IMR-90 (cell line): ENCODE measurements at places on chromosomes 7 and 10. TPM values are rescaled to one million over a fixed set of nuclear protein-coding genes. Genes with fewer than 3 reads are reported as not detected.

Gene CYP2C19
- total RNA-seq: not detected in 2 replicates

Gene BUB3
- 346 and 384 TPM in 2 replicates for total RNA-seq

Gene GOLGA7B
- not detected in 2 replicates for total RNA-seq

Gene C7orf33
- total RNA-seq: not detected in 2 replicates

Gene OR6B1
- total RNA-seq: not detected in 2 replicates

Gene CALML3
- not detected in 2 replicates for total RNA-seq

Gene MYOZ1
- total RNA-seq: under 0.01 and 0.18 TPM in 2 replicates

Gene ATOH7
- total RNA-seq: not detected in 2 replicates

DNA sequence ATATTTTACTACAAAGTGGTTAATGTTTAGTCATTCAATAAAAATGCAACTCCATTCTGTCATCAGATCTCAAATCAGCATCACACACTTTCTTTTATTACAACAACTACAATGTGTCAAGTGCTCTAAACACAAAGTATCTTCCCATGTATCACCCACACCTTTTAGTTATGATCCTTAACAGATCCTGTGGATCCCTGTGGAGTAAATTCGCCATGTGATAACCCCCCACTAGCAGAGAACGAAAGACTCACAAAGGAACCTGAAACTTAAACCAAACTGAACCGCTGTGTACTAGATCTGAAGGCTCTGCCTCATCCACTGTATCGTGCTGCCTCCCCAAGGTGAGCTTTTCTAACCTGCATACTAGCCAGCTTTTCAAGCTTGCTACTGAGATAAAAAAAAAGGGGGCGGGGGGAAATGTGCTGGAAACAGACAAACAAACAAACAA lies 1.7 kb downstream of the DPY19L1 start:
- no peak overlapping the region for H3K27ac ChIP-seq
- peak overlapping the region; percentile 22; the same call in 1 of the 2 replicates for H3K4me3 ChIP-seq
- peaks cover 2% of the 10 kb centered on the region; the same call in 1 of the 2 replicates for H3K4me1 ChIP-seq
- no peaks in the 10 kb centered on the region for H3K27me3 ChIP-seq
- peak; percentile 56 for DNase-seq

DNA sequence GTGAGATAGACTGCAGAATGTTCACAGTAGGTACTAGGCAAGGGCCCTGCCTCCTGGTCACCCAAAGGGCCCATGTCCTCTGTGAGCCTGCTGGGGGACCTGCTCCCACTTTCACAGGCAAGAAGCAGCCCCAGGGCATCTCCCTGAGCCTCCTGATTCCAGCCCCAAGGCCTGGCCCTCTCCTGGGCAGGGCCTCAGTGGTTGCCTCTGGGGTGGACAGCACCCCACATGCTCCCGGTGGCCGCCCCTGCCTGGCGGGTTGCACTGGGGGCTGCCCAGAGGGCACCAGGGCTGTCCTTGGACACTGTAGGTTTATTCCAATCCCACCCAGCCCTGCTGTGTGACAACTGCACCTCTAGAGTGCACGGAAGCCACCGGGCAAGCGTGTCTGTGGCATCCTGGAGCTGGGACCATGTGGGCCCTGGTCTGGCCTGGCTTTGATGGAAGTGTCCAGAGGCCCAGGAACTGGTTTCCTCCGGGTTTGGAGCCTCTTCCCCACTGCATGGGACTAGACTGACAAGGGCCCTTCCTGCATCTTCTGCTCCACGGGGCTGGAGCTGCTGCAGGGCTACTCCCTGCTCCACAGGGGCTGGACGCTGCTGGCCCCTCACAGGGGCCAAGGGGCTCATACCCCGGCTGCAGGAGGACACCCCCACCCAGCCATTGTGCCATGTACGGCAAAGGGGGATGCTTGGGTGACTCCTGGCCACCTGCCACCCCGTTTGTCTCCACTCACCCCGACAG lies 25.0 kb upstream of the SYCE1 start:
- H3K4me1 ChIP-seq: no peaks in the 10 kb centered on the region
- no peak overlapping the region for H3K27ac ChIP-seq
- H3K36me3 ChIP-seq: no peaks in the 10 kb centered on the region
- H3K4me3 ChIP-seq: no peak overlapping the region
- no peak for DNase-seq
- H3K27me3 ChIP-seq: no peaks in the 10 kb centered on the region

GRCh38 chr7:22385326-22385725 lies 28.4 kb upstream of the RAPGEF5 start:
- no peak overlapping the region for H3K4me3 ChIP-seq
- no peak for DNase-seq
- no peaks in the 10 kb centered on the region for H3K4me1 ChIP-seq
- no peak overlapping the region for H3K27ac ChIP-seq
- H3K36me3 ChIP-seq: no peaks in the 10 kb centered on the region

GRCh38 chr7:130886438-130887135 lies 152.6 kb upstream of the KLF14 start:
- H3K27ac ChIP-seq: peak overlapping the region; percentile 81
- H3K4me3 ChIP-seq: no peak overlapping the region
- H3K4me1 ChIP-seq: peaks cover 47% of the 10 kb centered on the region
- H3K27me3 ChIP-seq: no peaks in the 10 kb centered on the region
- peaks cover 74% of the 10 kb centered on the region for H3K36me3 ChIP-seq

DNA sequence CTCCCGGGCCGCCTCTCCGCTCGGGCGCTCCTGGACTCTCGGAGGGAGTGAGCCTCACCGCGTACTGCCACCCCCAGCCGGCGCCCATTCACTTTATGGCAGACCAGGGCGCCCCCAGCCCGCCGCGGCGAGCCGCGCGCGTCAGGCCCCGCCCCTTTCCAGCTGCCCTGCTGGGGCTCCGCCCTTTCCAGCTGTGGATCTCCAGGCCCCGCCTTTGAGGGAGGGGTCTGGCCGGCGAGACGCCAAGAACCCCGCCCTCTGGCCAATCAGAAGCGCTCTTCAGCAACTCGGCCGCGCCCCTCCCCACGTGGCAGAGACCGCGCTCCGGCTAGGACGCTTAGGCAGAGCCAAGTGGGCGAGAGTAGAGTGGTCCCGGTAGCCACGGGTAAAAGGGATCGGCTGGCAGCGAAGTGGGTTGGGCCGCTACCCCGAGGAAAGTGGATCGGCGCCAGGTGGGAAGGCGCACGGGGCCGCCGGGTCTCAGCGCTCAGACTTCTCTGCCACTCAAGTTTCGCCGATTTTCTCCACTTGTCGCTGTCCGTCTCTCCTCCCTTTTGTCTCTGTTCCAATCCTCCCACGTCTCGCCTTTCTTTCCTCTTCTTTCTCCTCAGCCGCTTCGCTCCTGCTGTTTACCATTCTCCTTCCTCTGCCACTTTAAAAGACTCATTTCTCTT lies at the start of gene PITX3:
Gene PITX3 (minus strand): TSS at position 69 of the 674 bp plus-strand sequence. CDS start 9,432 bp downstream, outside the sequence.
- H3K4me3 ChIP-seq: peak within 1 kb of the TSS; percentile 65
- peak; percentile 87 for DNase-seq
- H3K4me1 ChIP-seq: peaks cover 10% of the 10 kb centered on the region
- H3K27me3 ChIP-seq: peaks cover 31% of the 10 kb centered on the region
- no peaks in the 10 kb centered on the region for H3K36me3 ChIP-seq

DNA sequence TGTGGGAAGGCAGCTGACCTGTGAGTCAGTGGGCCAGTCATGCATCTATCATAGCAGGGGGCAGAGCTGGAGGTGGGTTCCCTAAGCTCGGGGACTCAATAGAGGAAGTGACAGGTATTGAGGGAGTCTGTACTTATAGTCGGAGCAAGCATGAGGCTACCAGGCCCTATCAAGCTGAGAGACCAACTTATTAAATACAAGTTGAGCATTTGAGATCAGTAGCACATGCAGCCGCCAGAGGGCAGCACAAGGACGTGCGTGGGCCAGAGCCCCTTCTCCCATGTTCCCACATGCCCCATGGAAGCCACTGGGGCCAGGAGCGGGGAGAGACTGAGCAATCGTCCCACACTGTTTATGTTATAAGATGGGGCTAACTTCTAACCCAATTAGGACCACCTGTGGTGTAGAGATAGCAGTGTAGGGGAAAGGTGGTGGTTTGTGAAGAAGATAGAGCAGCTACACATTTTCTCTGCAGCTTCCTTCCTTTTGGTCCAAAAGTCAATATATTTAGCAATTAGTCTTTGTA lies 13.0 kb upstream of the STK31 start:
- no peaks in the 10 kb centered on the region; the same call in 1 of the 2 replicates for H3K4me1 ChIP-seq
- peak; percentile 46 for DNase-seq
- H3K36me3 ChIP-seq: no peaks in the 10 kb centered on the region
- H3K4me3 ChIP-seq: no peak overlapping the region
- no peak overlapping the region for H3K27ac ChIP-seq

GRCh38 chr7:66211429-66211828 lies 6.3 kb downstream of the TPST1 start:
- H3K4me3 ChIP-seq: no peak overlapping the region
- H3K27ac ChIP-seq: peak overlapping the region; percentile 51; the same call in 1 of the 2 replicates
- H3K36me3 ChIP-seq: peaks cover 11% of the 10 kb centered on the region; the same call in 1 of the 2 replicates

DNA sequence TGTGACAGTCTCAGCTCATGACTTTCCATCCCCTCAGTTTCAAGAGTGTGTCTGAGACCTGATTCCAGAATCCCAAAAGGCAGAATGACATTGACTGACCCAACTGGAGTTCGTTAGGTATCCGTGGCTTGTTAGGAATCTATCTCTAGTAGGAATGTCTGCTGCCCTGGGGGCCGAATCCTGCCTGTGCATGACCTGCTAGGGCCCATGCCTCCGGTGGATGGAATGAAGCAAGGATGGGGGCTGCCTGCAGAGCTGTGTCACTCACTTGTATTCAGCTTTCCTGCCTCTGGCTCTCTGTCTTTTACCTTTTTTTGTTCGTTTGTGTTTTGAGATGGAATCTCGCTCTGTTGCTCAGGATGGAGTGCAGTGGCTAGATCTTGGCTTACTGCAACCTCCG lies 129.5 kb downstream of the SDK1 start:
- H3K4me3 ChIP-seq: no peak overlapping the region
- H3K36me3 ChIP-seq: no peaks in the 10 kb centered on the region
- H3K27ac ChIP-seq: no peak overlapping the region
- 0 out of 2 replicates have a peak, but pooled peaks cover 2% of the 10 kb centered on the region for H3K27me3 ChIP-seq

DNA sequence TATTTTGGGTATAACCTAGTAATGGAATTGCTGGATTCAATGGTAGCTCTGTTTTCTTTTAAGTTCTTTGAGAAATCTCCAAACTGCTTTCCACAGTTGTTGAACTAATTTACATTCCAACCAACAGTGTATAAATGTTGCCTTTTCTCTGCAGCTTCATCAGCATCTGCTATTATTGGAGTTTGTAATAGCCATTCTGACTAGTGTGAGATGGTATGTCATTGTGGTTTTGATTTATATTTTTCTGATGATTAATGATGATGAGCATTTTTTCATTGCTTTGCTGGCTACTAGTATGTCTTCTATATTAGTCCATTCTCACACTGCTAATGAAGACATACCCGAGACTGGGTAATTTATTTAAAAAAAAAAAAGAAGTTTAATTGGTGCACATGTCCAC lies 248.6 kb upstream of the MAGI2 start:
- DNase-seq: peak; percentile 6
- no peak overlapping the region for H3K27ac ChIP-seq
- no peaks in the 10 kb centered on the region for H3K36me3 ChIP-seq
- H3K27me3 ChIP-seq: no peaks in the 10 kb centered on the region

GRCh38 chr7:100485471-100485876 lies 1.7 kb downstream of the NYAP1 start:
- no peak overlapping the region for H3K27ac ChIP-seq
- H3K36me3 ChIP-seq: no peaks in the 10 kb centered on the region
- no peak overlapping the region for H3K4me3 ChIP-seq
- peaks cover 5% of the 10 kb centered on the region for H3K4me1 ChIP-seq
- DNase-seq: no peak

DNA sequence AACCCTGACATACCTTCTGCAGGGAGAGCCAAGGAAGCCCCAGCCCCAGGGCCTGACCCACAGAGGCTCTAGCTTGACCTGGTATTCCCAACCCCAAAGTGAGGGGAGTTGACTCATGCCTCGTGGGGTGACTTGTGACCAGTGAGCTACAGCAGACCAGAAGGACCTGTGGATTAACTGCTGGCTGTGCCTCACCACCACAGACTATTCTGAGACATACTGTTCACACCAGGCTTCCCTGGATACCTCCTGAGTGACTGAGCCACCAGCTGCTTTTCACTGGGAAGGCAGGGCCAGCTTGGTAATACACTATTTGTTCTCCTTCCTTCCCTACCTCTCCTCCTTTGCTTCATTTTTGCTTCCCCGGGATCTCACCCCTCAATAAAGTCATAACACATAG lies 7.3 kb downstream of the PLXNA4 start:
- peaks cover 13% of the 10 kb centered on the region for H3K27me3 ChIP-seq
- no peak overlapping the region for H3K4me3 ChIP-seq
- no peak for DNase-seq
- H3K27ac ChIP-seq: no peak overlapping the region

DNA sequence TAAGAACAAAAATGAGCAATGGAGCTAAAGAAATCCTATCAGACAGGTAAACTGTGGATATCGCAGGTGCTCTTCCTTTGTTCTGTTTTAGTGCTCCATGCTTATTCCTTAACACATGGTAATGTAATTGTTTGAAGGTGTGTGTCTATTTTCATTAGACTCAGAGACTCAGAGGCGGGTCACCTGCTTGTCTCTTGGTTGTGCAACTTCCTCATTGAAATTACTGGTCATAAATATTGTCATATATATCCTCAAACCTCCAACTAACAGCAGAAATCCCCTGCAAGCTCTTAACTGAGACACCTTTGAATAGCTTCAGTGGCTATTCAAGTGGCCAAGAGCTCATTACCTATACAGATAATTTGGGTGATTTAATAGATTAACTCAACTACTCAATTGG lies 177.2 kb downstream of the PTN start:
- H3K4me3 ChIP-seq: no peak overlapping the region
- H3K36me3 ChIP-seq: no peaks in the 10 kb centered on the region
- H3K4me1 ChIP-seq: peaks cover 5% of the 10 kb centered on the region
- DNase-seq: no peak

DNA sequence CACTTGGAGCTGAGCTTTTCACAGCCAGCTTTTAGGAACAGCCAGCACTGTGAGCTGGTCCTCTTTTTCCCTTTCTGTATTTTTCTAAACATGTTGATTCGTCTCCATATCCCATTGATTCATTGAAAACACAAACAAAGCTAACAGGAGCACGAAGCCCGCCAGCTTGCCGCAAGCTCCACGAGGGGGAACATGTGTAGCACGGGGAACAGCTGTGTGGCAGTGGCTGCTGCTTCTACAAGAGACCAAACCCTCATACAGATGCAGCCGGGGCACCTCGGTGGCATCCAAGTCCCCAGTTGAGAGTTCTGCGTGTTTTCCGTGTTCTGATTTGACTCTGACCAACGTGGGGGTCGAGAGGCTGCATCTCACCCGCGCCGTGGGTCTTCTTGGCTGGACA lies 80.8 kb upstream of the SH2B2 start:
- no peak overlapping the region for H3K27ac ChIP-seq
- no peaks in the 10 kb centered on the region for H3K27me3 ChIP-seq
- no peak for DNase-seq
- peaks cover 52% of the 10 kb centered on the region for H3K36me3 ChIP-seq
- H3K4me3 ChIP-seq: no peak overlapping the region

GRCh38 chr10:103072276-103072675 lies 120.8 kb downstream of the NT5C2 start:
- H3K27ac ChIP-seq: no peak overlapping the region
- H3K27me3 ChIP-seq: no peaks in the 10 kb centered on the region
- H3K4me3 ChIP-seq: no peak overlapping the region
- no peak for DNase-seq
- H3K36me3 ChIP-seq: peaks cover 30% of the 10 kb centered on the region
- H3K4me1 ChIP-seq: peaks cover 4% of the 10 kb centered on the region; the same call in 1 of the 2 replicates
